ENCODE measurements at places on chromosomes 16 and 17.

GRCh38 chr17:67449065-67449464 is 72.0 kb downstream of the PITPNC1 start:
- DNase-seq: no peak

GRCh38 chr16:57131351-57131970 is 39.1 kb downstream of the CPNE2 start:
- peak; percentile 79 for DNase-seq

GRCh38 chr17:39763051-39763820 is 25.5 kb downstream of the GRB7 start:
- DNase-seq: no peak

GRCh38 chr16:57563487-57563750 is 21.0 kb downstream of the ADGRG5 start:
- DNase-seq: no peak

GRCh38 chr16:55817236-55817912 is 15.5 kb downstream of the CES1 start:
- DNase-seq: no peak

GRCh38 chr17:17180141-17180603 is 26.0 kb downstream of the PLD6 start:
- no peak for DNase-seq

DNA sequence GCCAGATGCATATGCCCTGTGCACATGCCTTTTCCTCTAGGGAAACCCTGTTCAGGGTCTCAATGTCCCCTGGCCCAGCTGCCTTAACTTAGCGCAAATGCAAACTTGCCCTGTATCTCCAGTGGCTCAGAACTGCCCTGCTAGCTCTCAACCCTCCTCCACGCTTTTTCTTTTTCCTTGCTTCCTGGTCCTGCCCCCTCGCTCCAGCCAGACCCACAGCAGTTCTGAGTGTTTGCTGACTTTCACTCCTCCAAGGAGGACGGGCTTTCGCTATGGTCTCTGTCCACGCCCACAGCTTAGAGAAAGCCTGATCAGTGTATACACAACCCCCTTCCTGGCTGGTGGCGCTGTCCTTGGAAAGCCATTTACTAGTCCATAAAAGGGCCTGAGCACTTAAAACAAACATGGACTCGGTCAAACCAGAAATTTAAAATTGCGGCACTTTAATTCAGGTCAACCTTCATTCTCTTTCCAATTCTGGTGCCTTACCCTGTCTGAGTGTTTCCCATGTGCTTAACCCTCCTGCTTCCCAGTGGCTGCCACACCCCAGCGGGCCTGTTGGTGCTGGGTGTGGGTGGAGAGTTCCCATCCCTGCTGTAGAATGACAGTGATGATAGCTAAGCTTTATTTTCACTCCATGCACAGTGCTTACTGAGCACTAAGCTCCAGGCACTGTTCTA is 15.6 kb upstream of the TMEM98 start:
- DNase-seq: no peak

DNA sequence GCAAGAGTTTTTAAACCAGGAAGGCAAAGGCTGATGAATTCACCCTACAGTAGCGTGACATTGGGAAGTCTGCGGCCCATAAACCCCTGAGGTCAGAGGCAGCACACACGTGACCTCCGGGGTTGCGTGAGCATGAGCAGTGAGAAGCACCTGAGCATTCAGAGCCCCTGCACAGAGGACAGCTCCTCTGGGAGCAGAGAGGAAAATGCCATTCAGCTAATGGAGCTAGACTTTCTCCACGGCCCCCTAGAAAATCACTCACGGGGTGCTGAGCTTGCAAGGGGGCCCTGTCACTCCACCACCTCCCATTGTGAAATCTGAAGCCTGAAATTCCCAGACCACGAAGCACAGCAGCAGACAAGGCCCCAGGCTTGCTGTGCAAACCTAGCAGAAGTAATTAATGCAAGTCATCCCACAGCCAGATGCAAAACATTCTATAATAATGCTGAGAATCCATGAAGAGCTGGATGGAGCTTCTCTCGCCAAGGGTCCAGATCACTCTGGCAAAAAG is 114.9 kb upstream of the RCVRN start:
- DNase-seq: no peak
